ENCODE measurements at places on chromosomes 6 and 20.

- no peak for DNase-seq
Observed at GRCh38 chr6:24599686-24600399, 46.1 kb downstream of the KIAA0319 start.

GRCh38 chr20:12305188-12305950 is 387.7 kb downstream of the BTBD3 start:
- no peak for DNase-seq

- peak; percentile 68 for DNase-seq
Observed at GRCh38 chr20:37990571-37991151, 42.6 kb downstream of the TTI1 start.

GRCh38 chr6:152170702-152171667 is 363.5 kb downstream of the ESR1 start:
- DNase-seq = peak; percentile 34

DNA sequence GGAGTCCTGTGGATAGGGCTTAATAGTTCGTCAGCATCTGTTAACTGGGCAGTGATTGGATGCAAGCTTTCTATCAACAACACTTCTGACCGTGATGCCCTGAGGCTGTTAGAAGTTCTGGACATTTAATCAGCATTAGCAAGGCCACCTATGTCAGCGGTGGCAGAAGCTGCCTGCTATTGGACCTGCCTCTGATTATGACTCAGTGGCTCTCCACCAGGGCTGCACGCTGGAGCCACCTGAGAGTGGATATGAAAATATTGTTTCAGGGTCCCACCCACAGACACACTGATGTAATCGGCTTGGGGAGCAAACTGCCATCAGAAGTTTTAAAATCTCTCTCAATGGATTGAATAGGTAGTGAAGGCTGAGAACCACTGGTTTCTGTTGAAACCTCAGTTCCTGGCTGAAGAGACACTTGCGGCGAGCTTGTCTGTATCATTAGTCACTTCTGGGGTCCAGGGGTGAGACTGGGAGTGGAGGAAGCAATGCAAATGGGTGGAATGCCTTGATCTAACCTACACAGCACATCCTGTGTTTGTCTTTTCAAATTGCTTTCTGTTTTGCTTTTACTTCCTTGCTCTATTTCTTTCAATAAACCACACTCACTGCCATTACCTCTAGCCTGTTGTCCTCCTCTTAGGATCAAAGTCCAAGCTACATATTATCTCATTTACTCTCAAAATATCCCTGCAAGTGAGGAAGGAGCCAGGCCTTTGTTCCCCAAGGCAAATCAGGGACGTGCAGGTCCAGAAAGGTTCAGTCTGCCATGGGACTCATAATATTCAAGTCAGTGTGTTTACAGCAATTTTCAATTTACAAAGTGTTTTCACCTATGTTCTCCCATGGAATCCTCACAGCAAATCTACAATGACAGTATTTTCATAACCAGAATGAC is 4.2 kb downstream of the CLIC5 start:
- DNase-seq = peak; percentile 37

DNA sequence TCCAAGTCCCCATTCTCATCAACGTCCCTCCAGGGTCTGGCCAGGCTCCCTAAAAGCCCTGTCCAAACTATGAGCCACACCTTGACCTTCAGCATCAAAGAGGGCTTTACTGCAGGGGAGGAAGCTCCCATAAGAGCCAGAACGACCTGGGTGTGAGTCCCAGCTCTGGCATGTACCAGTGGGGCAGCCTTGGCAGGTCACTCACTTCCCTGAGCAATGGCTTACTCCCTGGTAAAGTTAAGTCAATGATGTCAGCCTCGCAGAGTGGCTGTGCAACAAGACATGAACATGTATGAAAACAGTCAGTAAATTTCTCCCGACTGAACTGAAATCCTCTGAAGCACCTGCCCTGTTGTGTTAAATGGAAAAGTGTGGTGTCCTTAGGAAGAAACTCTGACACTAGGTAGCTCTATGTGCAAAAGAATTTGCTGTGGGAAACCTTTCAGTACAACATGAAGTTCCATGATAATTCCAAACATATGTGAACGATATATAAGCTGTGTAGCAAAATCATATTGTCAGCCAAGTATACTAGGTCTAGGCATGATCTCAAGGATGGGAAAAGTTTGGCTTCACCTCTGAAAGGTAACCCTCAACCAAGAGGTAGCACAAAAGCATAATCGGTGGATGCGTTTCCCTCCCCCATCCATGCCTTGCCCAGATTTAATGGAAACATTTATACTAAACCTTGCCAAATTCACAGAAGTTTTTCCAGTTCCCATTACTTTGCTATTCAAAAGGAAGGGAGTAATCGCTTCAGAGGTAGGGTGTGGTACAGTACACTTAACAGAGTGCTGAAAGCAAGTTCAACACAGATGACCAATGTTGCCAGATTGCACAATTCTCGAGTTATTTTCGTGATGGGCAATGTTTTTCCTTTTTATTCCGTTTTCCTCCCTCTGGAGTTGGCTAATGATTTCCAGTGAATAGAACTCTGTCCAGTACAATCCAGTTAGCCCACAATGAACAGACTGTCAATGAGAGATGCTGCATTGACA is 49.0 kb upstream of the RANBP9 start:
- no peak for DNase-seq

- DNase-seq = no peak
Observed at GRCh38 chr6:4805553-4806336, 29.5 kb downstream of the CDYL start.

- DNase-seq = no peak
Observed at GRCh38 chr6:149939909-149940671, 1.7 kb upstream of the ULBP2 start.

GRCh38 chr6:75183099-75183541 is 22.7 kb downstream of the COL12A1 start:
- no peak for DNase-seq

- no peak for DNase-seq
Observed at GRCh38 chr6:89794324-89794723, 25.3 kb downstream of the MDN1 start.

DNA sequence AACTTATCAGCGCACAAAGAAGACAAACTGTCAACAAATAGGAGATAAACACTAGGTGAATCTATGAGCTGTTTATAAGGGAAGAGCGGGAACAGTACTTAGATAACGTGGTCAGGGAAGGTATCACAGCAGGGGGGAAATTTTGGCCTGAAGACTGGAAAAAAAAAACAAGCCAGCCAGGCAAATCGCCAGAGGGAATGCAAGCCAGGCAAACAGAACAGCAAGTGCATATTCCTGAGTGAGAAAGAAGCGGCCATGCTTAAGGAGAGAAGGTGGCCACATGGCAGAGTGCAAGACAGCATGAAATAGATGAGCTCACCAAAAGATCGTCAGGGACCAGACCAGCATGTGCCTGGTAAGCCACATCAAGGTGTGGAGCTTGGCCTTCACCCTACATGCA is 466.5 kb upstream of the ARID1B start:
- DNase-seq = no peak

- DNase-seq = peak; percentile 74
Observed at GRCh38 chr6:166275714-166276166, 32.5 kb downstream of the PRR18 start.

- no peak for DNase-seq
Observed at GRCh38 chr20:59752101-59752586, 147.8 kb downstream of the PHACTR3 start.

GRCh38 chr20:61957961-61958715 is 107.5 kb downstream of the TAF4 start:
- no peak for DNase-seq

DNA sequence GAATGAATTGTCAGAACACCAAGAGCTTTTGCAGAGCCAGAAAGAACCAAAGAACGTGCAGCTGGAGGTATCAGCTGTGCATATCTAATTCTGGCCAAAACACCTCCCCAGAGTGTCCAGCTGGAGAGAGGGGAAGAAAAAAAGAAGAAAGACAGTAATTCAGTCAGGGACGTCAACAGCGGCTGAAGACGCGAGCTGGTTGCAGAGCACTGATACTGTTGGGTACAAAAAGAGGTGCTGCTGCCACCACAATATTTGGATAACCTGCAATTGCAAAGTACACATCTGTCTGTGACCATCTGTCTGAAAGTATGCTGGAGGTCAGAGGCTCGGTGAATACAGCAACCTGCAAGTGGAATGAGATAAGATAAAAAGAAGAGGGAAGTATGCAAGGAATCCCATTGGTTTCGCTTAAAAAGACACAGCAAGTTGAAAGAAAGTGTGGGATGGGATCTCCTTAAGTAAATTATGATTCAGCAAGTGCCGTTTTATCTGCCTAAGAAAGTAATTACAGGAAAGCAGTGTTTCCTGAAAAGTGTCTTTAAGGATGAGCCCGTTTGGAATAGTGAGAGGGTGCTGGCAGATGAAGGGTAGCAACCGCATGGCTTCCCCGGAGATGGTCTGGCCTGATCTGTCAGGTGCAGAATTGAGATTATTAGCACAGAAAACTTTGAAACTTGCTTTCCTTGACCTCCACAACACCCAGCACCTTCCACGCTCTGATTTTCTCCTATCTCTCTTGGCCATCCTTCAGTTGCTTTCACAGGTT is 189.9 kb upstream of the PRDM1 start:
- no peak for DNase-seq

DNA sequence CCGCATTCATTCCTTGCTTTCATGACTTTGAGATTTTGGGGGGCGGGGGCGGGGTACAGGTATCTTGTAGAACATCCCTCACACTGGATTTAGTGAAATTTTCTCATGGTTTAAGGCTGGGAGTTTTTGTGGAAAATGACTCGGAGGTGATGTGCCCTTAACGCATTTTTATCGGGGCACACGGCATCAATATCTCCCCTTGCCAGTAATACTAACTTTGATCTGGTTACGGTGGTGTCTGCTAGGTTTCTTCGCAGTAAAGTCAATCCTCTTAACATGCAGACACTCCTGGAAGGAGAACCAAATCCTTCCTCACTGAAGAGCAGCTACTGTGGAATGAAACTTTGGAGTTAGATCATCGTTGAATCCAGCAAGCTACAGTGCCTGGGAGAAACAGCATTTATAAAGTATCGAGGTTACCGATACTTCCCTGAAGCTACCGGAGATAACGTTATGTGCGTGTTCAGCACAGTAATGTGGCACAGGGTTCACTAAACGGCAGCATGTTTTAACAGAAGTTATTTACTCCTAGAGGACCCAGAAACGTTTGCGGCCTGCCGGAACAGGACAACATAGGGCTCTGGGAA is 1.2 kb upstream of the DYNLRB1 start:
- DNase-seq = no peak

GRCh38 chr6:73513496-73513854 is 7.4 kb downstream of the EEF1A1 start:
- DNase-seq = no peak

DNA sequence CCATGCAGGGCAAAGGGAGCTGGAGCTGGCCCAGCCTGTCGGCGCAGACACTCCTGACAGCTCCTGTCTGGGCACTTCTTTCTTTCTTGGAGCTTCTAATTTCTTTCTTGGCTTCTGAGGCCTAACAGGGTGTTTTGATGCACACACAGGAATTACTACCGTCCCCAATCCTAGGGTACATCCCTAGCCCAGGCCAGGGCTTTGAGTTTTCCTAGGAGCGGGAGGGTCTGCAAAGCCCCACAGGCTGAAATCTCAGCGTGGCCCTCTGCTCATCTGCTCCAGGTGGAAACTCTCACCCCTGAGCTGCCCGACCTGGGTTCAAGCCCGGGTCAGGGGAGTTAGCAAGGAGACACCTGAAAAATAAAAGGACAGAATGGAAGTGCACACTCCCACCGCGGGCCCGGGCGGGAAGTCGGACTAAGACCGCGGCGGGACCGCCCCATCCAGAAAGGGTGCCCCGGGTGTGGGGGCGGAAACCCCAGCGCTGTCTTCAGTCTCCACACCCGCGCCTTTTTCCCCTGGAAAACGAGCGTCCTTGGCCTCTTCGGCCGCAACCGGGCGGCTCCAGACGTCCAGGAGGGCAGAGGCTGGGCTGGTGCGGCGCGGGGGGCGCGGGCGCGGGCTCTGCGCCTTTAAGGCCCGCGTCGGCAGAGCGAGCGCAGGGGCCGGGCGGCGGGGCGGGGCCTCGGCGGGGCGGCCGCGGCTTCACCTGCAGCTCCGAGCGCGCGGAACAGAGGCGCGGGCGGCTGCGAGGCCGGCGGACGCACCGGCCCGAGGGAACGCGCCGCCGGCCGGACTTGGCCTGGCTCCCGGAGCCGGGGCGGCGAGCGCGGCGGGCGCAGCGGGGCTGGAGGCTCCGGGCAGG is at the start of gene CDH4:
CDH4 (plus strand) TSS at position 733 of the 865 bp plus-strand sequence.
- no peak for DNase-seq

GRCh38 chr20:48626226-48626937 is 201.4 kb downstream of the PREX1 start:
- DNase-seq = no peak

Measured in stimulated activated CD8-positive, alpha-beta memory T cell treated with anti-CD3 and anti-CD28 coated beads, Interleukin-2, amount 100 ng/mL, for 48 hours (primary cell).